T-helper 1 cell (primary cell): ENCODE measurements at places on chromosomes 4 and X.

- no peak for DNase-seq
These were observed 27.1 kb downstream of the PAK3 start for GRCh38 chrX:111123125-111123524.

DNA sequence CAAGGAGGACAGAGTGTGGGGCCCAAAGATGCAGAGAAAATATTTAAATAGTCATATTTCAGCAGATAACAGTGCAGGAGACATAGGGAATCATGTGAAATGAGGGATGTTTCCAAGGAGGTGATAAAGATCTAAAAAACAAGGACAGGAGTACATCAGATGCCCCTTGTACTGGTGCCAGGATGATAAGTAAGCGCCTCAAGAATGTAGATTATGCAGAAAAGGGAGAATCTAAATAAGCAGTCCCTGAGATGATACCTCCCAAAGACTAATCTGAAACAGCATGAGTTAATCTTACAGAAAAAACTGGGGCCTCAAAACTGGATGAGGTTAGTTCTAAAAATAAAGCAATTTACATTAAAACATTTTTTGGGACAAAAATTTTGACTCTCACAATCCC is 136.1 kb upstream of the WDFY3 start:
- DNase-seq, result no peak

GRCh38 chr4:137934911-137935310 is 307.2 kb downstream of the SLC7A11 start:
- DNase-seq, result no peak

- DNase-seq, result no peak
These were observed 6.3 kb upstream of the ADGRA3 start for GRCh38 chr4:22522206-22522605.

DNA sequence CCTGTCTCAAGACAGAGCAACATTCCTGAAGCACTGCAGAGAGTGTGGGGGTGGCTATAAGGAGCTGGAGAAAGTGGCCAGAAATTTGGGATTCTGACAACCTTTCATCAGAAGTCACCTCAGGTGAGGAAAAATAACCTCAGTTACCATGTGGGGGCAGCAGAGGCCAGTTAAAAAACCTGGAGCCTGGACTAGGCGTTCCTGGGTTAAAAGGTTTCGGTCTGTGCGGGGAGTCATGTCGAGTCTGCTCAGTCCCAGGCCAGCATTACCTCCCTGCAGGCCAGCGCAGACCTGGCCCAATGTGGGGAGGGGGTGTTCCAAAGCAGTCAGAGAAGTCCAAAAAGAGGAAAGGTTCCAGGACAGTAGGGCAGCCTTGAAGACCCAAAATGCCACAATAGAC is 10.9 kb upstream of the NALF2 start:
- DNase-seq, result no peak

DNA sequence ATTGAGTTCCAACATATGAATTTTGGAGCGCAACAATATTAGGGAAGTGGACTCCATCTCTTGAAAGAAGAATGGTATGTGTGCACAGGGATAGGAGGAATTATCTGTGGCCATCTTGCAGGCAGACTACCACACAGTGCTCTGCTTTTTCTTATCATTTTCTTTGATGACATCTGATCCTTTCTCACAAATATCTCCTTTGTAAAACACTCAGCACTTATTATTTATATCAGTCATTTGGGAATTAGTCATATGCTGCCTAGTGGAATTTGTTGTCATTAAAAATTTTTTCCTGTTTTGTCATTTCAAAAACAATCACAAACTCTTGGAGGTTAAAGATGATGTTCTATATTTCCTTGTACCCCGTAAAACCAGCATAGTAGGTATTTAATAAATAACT is 444.3 kb upstream of the ATOH1 start:
- no peak for DNase-seq

DNA sequence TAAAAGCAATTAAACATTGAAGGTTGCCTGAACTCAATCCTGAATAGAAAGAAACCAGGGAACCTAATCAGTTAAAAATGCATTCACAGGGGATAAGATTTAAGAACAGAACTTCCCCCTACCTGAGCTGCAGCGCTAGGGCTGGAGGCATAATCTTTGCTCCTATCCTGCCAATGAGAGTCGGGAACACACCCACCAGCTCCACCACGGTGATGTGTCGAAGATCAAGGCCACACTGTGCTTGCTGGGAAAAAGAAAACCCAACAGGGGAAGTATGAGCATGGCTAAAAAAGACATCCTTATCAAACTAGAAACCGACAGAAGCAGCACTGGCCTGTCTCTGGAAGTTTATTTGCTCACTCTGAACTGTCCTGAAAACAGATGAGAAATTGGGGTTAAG is 66.3 kb downstream of the SRPX start:
- no peak for DNase-seq

DNA sequence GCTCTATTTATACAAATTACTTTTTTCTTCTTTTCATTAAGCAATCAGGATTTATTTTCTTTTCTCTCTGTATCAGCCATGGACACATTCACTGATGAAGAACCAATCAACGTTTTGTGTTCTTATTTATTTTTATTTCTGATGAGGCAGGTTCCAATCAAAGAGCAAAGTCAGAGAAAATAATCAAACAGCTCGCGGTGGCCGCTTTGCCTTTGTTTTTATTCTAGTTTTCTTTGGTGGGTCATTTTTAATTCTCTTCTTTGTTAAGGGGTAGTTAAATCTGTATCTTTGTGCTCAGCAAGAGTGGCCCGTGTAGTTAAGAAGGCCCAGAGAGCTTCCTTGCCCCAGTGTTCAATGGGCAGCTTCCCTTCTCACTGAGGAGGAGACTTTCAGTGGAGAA is 71.4 kb downstream of the FBXO8 start:
- DNase-seq, result no peak

DNA sequence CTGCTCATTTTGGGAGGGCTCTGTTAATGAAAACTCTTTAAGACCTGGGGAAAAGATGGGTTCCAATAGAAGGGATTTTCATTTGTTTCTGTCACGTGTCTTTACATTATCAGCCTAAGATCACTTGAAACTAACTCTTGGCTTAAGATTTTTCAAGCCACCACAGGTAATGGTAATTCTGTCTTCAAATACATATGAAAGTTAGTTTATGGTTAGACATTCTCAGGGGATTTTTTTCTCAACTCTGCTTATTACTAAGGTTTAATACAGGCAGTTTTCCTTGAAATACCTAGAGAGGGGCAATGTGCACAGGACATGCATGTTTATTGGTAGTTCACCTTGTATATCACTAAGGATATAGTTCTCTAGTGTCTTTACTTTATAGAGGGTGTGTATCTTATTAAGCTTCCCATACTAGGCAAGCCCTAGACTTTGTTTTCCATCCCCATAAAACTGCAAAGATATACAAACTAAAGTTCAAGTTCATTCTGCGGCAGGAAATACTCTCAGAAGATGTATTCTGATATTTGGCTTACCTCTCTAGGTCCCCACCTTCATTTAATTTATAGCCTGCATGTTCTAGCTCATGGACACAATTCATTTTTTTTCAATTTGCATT is 38.2 kb upstream of the MYOZ2 start:
- DNase-seq, result no peak

- DNase-seq, result no peak
These were observed 132.3 kb upstream of the PTCHD1 start for GRCh38 chrX:23202326-23202725.

DNA sequence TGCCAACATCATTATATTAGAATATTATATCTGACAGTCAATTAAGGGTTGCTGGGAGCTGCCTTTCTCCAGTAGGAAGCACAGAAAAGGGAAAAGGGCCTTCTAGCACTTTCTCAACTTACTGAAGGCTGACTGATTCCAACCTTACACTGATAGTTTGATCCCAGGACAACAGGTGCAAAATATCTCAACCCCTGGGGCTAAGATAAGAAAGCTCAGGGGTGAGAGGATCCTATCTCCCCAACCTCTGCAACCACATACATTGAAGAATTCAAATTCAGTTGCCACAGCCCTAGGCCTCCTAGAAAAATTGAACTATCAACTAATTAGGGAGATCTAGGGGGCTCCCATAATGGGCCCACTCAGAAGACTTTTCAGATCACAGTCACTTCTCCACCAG is 179.1 kb upstream of the GPRIN3 start:
- no peak for DNase-seq

DNA sequence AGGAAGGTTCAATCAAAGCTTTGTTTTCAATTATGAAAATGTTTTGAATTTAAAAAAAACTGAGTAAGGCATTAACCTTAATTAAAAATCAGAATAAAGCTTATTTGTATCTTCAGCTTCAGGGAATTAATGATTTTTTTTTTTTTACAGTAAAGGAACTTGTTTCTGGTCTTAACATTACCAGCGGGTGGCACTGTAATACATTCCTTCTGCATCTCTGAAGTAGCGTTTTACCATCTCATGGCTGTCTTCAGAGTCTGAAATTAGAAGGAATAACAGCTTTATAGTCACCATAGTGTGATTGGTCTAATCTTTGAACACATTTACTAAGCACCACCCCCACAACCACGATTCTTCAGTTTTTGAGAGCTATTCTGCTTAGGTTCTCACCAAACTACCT is 102.6 kb downstream of the IL1RAPL2 start:
- no peak for DNase-seq

GRCh38 chr4:14566518-14566917 is 435.8 kb upstream of the CPEB2 start:
- DNase-seq, result no peak

DNA sequence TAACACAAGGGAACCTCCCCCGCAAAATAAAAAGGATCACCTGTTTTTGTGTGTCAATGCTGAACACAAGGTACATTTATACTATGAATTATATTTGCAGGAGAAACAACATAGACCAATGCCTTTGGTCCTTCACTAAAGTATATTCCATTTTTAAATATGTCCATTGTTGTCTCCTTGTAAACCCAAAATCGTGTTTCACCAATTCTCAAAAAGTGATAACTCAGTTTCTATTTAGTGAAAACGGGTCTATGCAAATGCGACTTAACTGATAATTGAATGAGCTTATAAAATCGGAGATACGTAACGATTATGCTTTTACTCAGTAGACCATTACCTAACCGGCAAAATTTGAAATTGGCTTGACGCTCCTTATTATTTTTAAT is 2.1 kb downstream of the BRWD3 start:
- no peak for DNase-seq

GRCh38 chr4:184702114-184702513 is 31.8 kb downstream of the CENPU start:
- DNase-seq, result no peak

DNA sequence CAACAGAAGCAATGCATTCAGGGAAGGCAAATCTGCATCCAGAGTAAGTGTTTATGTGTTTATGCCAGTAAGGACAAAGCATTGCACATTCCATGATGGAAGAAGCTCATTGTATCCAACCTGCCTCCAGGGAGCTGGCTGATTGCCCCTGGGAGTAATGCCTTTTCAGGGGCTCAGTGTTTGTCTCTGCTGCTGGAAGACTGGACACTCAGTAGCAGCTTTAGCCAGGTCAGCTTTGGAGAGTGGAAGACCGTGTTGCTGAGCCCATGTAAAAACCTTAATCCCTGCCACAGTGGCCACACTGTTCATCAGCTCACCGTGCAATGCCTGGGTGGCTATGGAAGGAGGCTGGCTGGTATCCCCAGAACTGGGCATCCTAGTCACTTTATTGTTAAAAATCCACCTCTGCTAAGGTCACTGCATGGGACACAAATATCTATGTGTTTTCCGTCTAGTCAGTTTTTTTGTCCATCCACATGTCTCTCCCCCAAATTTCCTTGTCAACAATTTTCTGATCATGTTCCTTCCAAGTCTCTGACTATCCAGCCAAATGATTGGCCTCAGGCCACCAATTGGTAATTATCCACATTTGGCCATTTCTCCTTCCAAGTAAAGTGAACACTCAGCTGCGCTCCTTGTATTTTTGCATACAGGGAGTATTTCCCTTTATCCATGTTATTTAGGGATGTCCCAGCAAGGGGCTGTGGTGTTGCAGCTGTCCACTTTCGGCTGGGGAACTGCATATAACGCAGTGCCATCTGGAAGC is 2044.5 kb upstream of the AGA start:
- no peak for DNase-seq

DNA sequence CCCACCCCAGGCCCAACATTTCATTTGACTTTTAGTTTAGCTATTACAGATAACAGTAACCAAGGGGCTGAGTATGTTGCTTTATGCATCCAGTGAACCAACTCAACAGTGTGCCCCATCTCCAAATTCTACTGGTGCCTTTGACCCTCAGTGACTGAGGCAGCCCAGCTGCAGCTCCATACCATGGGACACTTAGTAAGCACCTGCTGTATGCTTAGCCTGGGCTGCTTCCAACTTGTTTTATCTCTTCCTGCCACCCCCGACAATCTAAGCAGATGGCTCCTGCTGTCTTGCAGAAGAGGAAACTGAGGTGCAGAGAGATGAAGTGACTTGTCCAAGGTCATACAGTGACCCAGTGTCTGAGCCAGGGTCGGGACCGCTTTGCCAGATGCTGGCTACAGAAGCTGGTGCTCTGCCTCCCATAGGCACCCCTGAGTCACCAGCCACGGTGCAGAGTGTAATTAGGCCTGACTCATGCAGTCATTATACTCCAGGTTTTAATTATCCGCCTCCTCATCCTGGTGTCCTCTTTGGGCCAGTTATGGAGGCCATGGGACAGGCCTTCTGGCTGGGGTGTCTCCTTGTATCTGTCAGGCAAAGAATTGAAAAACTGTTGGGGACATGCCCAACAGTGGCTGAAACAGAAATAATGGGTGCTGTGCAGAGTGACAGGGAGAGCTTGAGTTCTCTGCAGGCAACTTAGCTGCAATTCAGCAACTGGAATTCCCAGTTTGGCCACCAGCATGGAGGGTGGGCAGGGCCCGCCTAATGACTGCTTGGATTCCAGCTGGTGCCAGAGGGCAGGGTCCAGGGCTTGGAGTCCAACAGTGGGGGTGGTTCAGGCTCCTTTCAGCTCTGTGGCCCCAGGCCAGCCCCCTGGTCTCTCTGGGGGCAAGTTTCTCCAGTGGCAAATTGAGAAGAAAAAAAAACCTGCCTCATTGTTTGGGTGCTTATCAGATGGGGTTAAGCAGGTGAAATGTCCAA is 8.2 kb upstream of the GPR78 start:
- DNase-seq, result no peak

DNA sequence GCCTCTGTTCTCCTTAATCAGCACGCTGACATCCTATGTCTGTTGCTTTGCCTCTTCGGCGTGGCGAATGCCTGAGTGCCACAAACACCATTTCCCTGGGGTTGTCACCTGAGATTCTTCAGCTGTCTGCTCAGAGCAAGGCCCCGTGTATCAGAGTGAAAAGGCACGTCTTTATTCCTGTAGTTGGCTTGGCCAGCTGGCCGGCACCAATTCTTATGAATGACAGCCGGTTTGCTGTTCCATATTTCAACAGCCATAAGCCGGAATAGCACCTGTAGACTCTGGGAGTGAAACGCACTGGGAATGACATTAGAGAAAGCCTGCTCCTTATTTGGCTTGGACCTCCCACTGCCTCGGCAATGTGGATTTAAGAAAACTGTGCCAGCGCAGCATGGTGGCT is 89.3 kb downstream of the MGST2 start:
- DNase-seq, result no peak

- DNase-seq, result no peak
These were observed 18.1 kb upstream of the ATOH1 start for GRCh38 chr4:93810340-93810992.

DNA sequence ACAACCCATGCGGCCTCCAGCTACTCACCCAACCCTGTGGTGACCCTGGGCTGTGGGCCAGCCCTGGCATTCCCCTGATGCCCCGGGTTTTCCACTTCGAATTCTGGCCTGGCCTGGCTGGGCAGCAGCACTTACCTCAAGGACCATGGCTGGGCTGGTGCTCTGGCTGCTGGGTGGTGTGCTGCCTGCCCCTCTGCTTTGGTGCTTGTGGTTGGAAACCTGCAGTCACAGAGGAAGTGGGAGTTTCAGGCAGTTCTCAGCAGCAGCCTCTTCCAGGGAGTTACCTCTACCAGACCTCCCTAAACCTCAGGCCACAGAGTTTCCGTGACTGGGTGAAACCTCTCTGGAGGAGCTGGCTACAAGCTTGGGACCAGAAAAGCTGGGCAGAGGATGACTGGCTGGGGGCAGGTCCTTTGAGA is at the start of gene CXCR3:
Gene CXCR3 (minus strand): TSS at position 209 of the 419 bp plus-strand sequence. CDS start 62 bp downstream, at position 147.
- DNase-seq, result peak; percentile 80
